Ureter (tissue), 1 donor: ENCODE measurements at places on chromosomes 2 and 18. TPM values are rescaled to one million over a fixed set of nuclear protein-coding genes. Genes with fewer than 3 reads are reported as not detected.

GRCh38 chr2:215797676-215798075, 215.7 kb downstream of the MREG start:
- no peak for DNase-seq

DNA sequence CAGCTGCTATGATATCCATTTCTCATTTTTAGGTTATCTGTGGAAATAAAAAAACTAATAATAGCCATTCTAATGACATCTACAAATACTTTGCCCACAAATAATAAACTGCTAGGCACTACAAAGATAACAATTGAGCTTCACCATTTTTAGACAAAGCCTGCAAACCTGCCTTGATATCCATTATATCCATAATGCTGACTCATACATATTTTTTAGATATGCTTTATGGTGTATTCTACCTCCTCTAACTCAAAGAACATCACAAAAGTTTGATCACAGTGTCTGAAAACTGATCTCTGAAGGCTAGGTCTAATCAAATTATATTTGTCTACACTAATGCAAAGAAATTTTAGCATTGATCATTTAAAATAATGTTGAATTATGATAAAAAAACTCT, 138.4 kb downstream of the HNMT start:
- no peak for DNase-seq

- no peak for DNase-seq
Measured at GRCh38 chr2:48589170-48589767, 28.4 kb upstream of the GTF2A1L start.

GRCh38 chr18:24296276-24296675, 101.3 kb downstream of the OSBPL1A start:
- DNase-seq, result no peak

- DNase-seq, result no peak
Measured at GRCh38 chr2:232132181-232132580, 170.7 kb downstream of the DIS3L2 start.

- DNase-seq, result no peak
Measured at GRCh38 chr2:117614296-117614695, 200.2 kb upstream of the DDX18 start.

GRCh38 chr18:68164909-68165308, 550.0 kb downstream of the TMX3 start:
- no peak for DNase-seq

DNA sequence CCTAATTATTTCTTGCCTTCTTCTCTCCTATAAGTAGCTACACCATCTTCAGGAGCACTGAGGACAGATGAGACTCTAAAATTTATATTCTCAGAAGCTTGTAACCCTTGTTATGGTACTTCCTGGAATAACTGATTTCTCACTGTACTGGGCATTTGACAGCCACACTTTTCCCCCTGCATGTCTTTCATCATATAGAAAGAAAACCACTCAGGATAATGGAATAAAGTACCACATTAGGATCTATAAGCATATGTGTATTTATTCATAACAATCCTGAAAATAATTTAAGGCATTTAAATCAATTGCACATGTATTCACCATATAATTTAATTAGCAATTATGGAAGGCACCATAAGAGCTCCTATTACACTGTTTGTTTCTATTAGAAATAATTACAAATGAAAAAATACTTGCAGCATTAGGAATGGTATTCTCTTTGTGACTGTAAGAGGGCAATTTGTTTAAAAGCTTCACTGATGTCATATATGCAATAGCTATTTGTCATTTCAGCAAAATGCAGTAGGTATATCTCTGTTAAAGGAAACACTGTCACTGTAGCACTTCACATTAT, 216.9 kb upstream of the FSHR start:
- no peak for DNase-seq

DNA sequence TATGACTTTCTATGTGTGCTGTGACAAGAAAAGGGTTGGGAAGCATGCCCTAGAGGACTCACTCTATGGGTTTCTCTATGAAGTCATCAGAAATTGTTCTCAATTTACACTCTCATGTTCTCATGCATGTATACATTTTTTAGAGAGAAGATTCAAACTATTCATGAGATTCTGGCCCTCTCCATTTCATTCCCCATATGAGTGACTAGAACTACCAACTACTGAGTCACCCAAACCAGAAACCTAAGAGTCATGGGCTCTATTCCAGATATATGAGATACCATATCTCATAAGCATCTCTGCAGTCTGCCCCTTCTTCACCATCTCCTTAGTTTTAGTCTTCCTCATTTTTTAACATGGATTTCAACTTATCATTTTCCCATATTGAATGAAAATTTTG, 87.7 kb downstream of the EXOC6B start:
- DNase-seq, result no peak

DNA sequence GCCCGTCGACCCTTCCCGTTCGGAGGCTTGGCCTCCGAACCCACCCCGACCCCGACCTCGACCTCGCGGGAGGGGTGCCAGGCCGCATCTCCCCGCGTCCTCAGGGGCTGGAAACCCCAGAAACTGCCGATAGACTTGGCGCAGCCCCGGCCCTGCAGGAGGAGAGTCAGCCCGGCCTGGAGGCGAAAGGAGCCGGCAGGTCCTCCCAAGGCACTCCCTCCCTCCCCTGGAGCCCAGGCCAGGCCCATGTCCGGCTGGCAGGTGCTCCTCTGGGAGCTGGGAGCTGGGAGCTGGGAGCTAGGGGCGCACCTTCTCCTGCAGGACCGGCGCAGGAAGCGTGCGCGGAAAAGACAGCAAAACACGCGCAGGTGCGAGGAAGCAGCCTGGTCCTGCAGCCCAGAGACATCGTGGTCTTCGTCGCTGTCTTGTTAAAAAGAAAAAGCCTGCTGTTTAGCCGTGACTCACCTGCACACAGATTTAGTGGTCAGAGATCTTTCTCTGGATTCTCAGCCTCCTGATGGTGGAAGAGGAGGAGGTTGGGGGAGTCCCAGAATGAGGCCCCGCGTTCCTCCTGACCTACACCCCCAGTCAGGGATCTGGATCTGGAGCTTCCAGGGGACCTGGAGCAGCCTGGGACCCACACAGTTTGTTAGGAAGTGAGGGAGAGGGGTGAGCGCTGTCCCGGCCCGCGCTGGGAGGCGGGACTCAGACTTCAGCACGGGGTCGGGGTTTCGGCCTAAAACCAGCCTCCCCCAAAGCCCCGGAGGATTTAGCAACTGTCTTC, 660 bp upstream of the MBP start:
- no peak for DNase-seq

GRCh38 chr2:68740400-68740914, 5.8 kb downstream of the ARHGAP25 start:
- no peak for DNase-seq

- peak; percentile 71 for DNase-seq
Measured at GRCh38 chr2:43221124-43221762, 5.2 kb downstream of the ZFP36L2 start.

- DNase-seq, result no peak
Measured at GRCh38 chr2:120109186-120110061, 96.5 kb downstream of the EPB41L5 start.

DNA sequence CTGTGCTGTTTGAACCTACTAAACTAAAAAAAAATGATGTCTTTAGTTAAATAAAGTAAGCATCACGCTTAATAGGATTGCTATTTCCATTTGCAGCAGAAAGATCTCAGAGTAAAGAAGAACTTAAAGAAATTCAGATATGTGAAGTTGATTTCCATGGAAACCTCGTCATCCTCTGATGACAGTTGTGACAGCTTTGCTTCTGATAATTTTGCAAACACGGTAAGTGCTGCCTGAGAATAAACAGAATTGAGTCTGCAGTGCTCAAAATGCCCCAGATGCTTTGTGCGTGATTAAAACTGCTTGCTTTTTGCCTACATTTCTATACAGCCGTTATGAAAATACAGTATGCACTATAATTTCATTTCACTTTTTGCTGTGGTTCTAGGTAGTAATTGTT, 3.9 kb downstream of the CDCA7 start:
- DNase-seq, result no peak

DNA sequence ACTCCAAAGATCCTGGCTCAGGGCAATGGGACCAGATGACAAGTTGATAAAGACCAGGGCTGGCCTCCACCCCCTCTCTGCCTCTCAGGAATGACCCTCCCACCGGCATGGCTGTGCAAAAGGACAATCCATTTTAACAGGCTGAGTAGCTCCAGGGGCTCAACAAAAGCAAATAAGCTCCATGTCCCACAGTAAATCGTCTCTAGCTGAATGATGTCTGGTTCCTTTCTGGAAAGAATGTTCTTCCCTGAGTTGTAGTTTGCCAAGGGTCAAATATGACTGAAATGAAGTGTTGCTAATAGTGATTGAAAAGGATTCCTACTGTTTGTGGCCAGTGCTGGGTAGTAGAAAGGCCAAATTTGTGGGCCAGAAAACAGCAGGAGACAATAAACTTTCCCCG, 434.4 kb upstream of the ETAA1 start:
- no peak for DNase-seq

DNA sequence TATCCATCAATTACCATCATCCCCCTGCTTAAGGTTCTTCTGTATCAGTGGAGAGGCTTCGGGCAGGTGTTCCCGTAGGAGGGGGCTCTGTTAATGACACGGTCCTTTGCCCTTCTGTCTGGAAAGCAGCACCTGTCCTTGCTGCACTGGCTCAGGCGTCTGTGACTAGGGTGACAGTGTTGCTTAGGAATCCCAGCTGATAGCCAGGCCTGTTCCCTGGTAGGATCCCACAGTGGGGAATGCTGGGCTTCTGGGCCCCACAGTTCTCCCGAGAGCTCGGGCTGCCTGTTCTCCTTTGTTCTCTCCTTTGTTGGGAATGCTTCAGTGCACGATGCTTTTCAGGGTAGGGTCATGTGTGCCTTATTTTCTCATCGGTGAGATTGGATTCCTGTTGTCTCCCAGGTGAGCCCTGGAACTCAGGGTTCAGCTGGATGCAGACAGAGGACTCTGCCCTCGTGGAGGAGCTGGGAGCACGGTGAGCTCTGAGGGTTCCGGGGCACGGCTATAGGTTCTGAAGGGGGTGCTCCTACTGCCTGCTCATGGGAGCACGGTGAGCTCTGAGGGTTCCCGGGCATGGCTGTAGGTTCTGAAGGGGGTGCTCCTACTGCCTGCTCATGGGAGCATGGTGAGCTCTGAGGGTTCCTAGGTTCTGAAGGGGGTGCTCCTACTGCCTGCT, 9.6 kb downstream of the SNTG2 start:
- DNase-seq, result no peak

- DNase-seq, result no peak
Measured at GRCh38 chr18:45958027-45958426, 9.1 kb downstream of the EPG5 start.

GRCh38 chr18:60113396-60113795, 213.6 kb downstream of the PMAIP1 start:
- no peak for DNase-seq

- peak; percentile 76 for DNase-seq
Measured at GRCh38 chr2:197255543-197255942, 55.0 kb downstream of the ANKRD44 start.

DNA sequence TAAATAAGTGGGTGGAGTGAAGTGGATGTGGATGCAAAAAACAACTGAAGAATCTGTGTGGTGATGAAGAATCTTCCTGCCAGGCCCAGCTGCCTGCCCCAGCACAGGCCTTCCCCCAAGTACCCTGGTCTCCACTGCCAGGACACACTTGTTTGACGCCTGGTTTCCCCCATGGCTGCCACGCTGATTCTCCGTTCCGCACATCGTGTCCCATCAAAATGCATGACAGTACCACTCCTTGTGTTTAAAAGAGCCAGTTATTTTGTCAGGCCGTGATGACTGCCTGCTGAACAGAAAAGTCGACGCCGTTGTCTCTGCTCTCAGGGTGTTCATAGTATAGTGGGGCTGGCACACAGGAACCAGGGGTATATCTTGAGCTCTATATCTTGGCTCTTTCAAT, 50.3 kb upstream of the KYNU start:
- DNase-seq, result no peak

Gene SKA1
- total RNA-seq, result 0.39 TPM

Gene CMPK2
- 7.5 TPM for total RNA-seq

Gene PLCL1
- total RNA-seq, result 2.9 TPM

Gene SIX2
- total RNA-seq, result 1.2 TPM

Gene TLX2
- total RNA-seq, result not detected

Gene FAM124B
- total RNA-seq, result 1.9 TPM

Gene ADNP2
- 28.0 TPM for total RNA-seq

Gene KCNS3
- 20.3 TPM for total RNA-seq

Gene C2orf81
- total RNA-seq, result 5.5 TPM

Gene GTF2A1L
- not detected for total RNA-seq

Gene ATP6V1C2
- 0.23 TPM for total RNA-seq

Gene GALNT3
- 41.5 TPM for total RNA-seq
